Activated T-helper 1 cell treated with anti-CD3 and anti-CD28 coated beads, Interleukin-12 subunit alpha, Interleukin-12 subunit beta, Interleukin-2, Interleukin-4 antibody, amounts not matched to agents 30 ng/mL and 10 ng/mL and 1 ng/mL, durations not matched to agents 14 hours and 24 hours and 36 hours (primary cell): ENCODE measurements at places on chromosomes 2 and 18. TPM values are rescaled to one million over a fixed set of nuclear protein-coding genes. Genes with fewer than 3 reads are reported as not detected.

The ADRA2B gene
- 0.12 and 0.21 TPM in 2 replicates for total RNA-seq

DNA sequence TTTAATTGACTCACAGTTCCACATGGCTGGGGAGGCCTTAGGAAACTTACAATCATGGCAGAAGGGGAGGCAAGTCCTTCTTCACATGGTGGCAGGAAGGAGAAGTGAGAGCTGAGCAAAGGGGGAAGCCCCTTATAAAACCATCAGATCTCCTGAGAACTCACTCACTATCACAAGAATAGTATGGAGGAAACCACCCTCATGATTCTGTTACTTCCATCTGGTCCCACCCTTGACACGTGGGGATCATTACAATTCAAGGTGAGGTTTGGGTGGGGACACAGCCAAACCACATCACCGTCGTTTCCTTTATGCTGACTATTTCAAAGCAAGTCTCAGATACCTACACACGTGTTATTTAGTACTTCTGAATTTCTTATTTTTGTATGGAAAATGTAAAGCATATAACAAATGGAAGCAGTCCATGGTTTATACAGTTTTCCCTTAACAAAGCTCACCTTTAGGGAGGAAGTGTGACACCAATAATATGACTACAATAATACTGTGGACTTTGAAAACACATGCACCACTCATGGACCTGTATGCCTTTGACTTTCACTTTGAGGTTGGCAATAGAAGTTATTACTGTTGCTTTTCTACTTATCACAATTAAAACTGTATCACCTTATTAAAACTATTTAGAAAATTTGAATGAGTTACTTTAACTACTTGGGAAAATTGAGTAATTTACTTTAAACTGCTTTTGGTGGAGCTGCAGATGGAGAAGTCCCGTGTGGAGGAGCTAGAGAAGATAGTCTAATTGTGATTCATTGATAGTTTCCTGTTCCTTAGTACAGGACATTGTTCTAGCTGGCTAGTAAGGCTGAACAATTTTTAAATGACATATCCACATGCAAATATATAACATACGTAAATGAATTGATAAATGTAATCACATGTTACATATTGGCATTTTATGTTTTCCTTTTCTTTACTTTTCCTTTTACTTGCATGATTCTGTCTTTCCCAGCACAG, 37.3 kb downstream of the MTCL1 start:
- no peak for DNase-seq

GRCh38 chr2:160812830-160813505, 319.4 kb upstream of the RBMS1 start:
- no peak for DNase-seq

- no peak for DNase-seq
Observed at GRCh38 chr2:12161085-12161484, 414.7 kb downstream of the LPIN1 start.

DNA sequence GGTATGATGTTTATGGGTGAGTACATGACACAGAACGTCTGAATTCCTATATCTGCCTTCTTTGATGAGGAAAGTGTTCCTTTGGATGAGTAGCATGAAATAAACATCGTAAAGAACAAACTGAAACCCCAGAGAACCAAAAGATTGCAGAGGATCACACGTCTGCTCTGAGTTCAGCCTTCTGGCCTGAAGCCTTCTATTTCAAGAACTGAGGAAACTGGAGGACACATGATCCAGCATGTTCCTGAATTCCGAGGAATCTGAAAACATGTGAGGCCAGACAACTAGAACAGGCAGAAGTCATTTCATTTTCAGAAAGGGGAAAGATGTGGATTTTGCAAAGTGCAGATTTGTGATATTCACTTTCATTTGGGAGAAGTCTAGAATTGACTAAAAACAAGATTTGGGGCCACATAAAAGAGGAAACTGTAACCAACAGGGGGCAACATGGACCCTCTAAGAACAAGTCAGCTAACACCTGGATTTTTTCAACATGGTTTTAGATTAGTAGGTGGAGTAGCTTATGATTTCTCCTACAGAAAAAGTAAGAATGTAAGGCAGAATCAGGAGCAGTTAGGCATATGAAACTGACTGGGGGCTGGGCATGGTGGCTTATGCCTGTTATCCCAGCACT, 8.3 kb downstream of the SULT6B1 start:
- DNase-seq = no peak

GRCh38 chr18:57806978-57807285, 3.8 kb upstream of the ATP8B1 start:
- no peak for DNase-seq
